ENCODE measurements at places on chromosomes 2 and 18. TPM values are rescaled to one million over a fixed set of nuclear protein-coding genes. Genes with fewer than 3 reads are reported as not detected.

- DNase-seq: no peak
- no peaks in the 10 kb centered on the region for H3K27me3 ChIP-seq
- no peaks in the 10 kb centered on the region for H3K4me1 ChIP-seq
- H3K27ac ChIP-seq: no peak overlapping the region
These were observed 301.4 kb downstream of the ZNF521 start for GRCh38 chr18:25050605-25051004.

- H3K4me1 ChIP-seq: no peaks in the 10 kb centered on the region
- peak; percentile 6 for DNase-seq
- no peaks in the 10 kb centered on the region for H3K36me3 ChIP-seq
- H3K27ac ChIP-seq: no peak overlapping the region
These were observed 614.6 kb downstream of the SUCLG1 start for GRCh38 chr2:83844490-83844889.

DNA sequence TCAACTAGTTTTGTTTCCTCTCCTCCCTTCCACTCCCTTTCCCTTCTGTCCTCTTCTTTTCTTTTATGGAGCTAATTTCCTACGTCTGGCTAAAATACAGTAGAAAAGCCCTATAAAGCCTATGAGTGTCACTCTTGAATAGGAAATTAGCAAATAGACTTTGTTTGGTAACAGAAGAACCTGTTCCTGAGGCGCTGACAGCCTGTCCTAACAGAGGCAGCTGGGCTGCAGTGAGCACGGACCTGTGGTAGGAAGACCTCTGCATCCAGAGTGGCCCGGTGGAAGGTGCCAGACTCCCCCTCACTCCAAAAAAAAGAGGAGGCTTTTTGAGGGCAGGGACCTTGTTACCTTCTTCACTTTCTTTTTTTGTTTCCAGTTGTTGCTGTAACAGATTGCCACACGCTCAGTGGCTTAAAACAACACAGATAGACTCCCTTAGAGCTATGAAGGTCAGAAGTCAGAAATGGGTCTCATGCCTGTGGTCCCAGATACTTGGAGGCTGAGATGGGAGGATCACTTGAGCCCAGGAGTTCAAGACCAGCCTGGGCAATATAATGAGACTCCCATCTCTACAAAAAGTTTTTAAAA lies 81.2 kb upstream of the TXNDC2 start:
- no peak overlapping the region for H3K27ac ChIP-seq
- H3K4me3 ChIP-seq: no peak overlapping the region
- H3K36me3 ChIP-seq: no peaks in the 10 kb centered on the region
- peaks cover 15% of the 10 kb centered on the region for H3K4me1 ChIP-seq
- no peak for DNase-seq

RIF1 gene
- total RNA-seq: 47.3 TPM

DNA sequence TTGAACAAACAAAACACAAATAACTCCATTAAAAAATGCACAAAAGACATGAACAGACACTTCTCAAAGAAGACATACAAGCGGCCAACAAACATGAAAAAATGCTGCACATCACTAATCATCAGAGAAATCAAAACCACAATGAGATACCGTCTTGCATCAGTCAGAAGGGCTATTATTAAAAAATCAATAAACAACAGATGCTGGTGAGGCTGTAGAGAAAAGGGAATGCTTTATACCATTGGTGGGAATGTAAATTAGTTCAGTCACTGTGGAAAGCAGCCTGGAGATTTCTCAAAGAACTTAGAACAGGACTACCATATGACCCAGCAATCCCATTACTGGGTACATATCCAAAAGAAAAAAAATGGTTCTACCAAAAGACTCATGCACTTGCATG lies 37.8 kb downstream of the GPR155 start:
- no peak for DNase-seq
- H3K4me1 ChIP-seq: no peaks in the 10 kb centered on the region
- no peak overlapping the region for H3K27ac ChIP-seq

DNA sequence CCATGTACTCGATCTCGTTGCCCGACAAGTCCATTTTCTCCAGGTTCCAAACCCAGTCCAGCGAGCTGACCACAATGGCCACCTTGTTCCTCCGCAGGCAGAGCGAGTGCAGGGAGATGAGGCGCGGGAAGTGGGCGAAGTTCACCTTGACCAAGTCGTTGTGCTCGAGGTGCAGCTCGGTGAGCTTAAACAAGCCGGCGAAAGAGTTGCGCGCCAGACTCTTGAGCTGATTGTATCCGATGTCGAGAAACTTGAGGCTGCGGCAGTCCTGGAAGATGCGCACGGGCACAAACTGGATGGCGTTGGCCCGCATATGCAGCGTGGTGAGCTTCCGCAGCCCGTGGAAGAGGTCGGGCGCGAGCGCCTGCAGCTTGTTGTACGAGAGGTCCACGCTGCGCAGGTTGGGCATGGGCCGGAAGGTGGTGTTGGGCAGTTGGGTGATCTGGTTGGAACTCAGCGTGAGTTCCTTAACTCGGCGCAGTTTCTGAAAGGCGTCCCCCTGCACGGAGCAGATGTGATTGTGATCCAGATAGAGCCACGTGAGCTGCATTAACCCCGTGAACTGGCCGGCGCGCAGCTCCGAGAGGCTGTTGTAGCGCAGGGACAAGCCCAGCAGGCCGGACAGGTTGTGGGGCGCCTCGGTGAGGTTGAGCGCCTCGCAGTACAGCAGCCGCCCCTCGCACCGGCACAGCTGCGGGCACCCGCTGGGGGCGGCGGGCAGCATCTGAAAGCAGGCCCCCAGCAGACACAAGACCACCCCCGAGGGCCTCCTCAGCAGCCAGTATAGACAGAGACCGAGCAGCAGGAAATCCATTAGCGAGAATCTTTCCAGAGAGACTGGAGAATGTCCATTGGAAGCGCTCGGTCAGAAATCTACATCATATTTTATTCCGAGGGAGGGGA lies 1.3 kb downstream of the LRRTM1 start:
- no peaks in the 10 kb centered on the region for H3K36me3 ChIP-seq
- no peak overlapping the region for H3K4me3 ChIP-seq
- H3K27ac ChIP-seq: no peak overlapping the region
- no peak for DNase-seq

BMP10 gene
- total RNA-seq: not detected

VWC2L gene
- total RNA-seq: not detected

DNA sequence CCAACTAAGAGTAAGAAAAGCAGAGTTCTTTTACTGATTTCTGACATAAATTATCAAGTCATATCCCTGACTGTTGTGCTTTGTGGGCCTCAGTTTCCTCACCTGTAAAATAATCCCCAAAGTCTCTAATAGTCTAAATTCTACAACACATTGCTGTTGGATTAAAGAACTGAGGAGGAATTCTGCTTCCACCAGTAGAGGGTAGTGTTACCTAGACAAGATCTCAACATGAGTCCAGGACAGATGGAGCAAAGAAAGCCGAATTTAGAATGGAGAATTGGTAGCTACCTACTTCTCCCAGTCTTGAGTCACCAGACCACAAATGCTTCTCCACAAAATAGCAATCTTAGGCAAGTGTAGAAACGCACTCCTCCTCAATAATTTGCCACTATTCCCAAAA lies 462.5 kb upstream of the FSHR start:
- no peak overlapping the region for H3K4me3 ChIP-seq
- peaks cover 13% of the 10 kb centered on the region for H3K27me3 ChIP-seq
- no peaks in the 10 kb centered on the region for H3K4me1 ChIP-seq
- H3K27ac ChIP-seq: no peak overlapping the region

GRCh38 chr2:70161069-70161534 lies 29.7 kb downstream of the C2orf42 start:
- H3K36me3 ChIP-seq: peaks cover 72% of the 10 kb centered on the region
- no peaks in the 10 kb centered on the region for H3K4me1 ChIP-seq
- DNase-seq: peak; percentile 49
- no peak overlapping the region for H3K27ac ChIP-seq
- H3K4me3 ChIP-seq: no peak overlapping the region

All from MCF 10A (cell line).